AG08395 (cell line): ENCODE measurements at places on chromosomes 13 and 19.

DNA sequence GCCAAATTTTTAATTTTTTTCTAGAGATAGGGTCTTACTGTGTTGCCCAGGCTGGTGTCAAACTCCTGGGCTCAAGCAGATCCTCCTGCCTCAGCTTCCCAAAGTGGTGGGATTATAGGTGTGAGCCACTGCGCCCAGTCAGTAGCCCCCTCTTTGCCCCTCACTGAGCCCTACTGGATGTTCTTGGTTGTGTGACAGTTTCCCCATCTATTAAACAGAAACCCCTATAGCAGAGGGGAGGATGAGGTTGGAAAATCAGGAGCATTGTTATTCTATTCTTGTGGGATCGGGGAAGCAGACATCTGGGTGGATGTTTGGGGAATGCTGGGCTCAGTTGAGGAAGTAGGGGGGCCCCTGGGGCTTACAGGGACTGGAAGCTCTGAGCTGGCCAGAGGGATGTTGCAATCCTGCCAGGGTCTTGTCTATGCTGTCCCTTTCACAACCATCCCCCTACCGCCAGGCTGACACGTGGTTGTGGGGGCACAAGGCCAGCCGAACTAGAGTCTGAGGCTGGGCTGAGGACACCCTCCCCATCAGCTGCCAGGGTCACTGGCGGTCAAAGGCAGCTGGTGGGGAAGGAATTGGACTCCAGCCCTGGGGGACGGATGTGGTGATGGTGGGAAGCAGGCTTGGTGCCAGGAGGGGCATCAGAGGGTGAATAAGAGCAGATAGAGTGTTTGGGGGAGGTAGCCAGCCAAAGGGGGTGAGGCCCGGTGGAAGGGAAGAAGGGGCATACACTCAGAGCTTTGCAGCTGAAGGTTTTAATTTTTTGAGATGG, 10.9 kb downstream of the APOC1 start:
- DNase-seq = peak; percentile 56

DNA sequence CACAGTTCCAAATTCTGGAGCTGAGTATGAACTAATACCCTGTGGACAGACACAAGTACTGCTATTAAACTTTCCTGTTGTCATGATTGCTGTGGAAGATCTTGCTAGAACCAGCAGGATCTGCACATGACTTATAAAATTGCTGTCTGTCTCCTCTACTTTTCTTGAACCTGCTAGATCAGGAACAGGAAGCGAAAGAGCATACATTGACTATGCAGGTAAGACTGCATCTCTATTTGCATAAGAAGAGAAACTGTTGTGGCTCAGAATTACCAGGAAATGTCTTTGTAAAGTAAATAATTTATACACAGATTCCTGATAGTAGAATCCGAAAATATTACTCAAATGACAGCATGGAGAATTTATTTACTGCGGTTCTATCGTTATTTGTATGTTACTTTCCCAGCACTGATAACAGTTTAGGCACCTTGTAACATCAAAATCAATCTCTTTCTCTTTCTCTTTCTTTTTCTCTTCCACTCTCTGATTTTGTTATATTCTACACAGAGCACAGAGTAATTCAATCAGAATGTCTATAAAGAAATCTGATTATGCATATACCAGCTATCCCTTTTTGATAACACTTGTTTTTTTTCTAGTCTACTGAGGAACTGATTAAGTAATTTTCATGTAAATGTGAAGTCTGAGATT, 226.5 kb downstream of the MYO16 start:
- no peak for DNase-seq

- peak; percentile 1 for DNase-seq
Observed at GRCh38 chr13:64688893-64689677, 2541.1 kb downstream of the PCDH9 start.

DNA sequence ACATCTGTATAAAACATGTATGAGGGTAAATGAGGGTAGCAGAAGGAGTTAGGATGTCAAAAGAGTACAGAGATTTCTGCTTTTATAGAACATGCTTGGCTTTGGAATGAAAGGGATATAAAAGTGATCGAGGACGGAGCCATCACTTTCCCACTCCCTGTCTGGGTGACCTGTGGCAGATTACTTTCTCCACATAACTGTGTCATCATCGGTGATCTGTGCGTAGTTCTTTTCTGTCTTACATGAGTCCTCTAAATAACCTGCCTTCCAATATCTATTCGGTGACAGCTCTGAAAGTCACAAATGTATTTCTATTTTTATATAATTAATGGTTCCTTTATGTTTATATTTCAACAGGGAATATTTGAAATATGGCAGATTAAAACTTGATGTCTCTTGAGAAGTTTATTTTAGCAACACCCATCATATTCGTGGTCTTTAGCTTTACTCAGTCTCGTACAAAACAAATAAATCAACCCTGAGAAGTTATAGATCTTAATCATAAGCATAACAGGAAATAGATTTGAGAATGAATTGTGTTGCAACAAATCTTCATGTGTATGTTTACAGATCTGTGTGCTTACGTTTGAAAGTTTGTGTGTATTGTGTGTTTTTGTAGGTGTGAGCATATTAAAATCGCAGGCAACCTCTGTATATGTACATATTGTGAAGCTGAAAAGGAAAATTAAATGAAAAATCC, 1094.3 kb downstream of the EFNB2 start:
- no peak for DNase-seq

DNA sequence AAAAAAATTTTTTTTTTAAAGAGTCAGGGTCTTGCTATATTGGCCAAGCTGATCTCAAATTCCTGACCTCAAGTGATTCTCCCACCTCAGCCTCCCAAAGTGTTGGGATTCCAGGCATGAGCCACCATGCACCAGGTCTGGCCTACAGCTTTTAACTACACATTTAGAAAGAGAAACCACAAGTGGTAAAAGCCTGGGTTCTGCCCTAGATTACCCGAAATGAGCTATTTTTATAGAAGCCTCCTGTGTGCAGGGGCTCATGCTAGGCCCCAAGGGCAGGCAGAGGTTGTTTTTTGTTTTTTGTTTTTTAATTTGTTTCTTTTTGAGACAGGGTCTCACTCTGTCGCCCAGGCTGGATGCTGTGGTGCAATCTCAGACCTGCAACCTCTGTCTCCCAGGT, 14.0 kb upstream of the MYADM start:
- no peak for DNase-seq

DNA sequence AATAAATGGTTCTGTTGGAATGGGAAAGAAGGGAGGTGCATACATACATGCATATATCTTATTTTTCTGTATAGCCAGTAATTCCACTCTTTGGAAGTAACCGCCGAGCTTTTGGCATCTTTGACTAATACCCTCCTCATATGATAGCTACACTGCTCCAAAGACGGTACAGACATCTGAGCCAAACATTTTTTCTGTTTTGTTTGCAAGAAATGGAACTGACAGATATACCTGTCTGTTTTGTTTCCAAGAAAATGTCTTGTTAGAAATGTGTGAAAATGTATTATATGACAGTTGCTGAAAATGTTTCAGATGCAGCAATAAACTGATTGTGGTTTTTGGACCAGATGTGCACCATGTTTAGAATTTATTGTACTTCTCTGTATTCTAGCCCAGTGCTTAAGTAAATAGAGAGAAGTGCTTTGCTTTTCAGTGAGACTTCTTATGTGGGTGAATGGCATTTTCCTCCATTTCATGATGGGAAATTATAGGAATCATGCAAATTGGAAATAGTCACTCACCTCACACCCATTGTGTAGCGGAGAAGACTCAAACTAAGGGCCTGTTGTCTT, 396.9 kb downstream of the KCNRG start:
- DNase-seq = no peak

DNA sequence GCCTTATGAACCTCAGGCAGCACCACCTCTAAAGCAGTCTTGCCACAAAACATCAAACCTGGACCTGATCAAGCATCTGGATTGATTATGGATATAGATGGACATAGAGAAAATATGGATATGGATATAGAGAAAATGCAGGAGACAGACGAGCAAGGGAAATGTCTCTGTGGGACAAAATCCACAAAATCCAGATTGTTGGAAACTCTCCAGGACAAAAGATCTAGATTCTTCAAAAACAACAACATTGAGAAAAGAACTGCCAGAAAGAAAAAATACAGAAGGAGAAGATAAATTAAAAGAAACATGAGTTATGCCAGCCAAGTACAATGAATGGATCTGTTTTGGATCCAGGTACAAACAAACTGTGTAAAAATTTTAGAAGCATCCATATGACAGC, 1176.5 kb downstream of the UQCRFS1 start:
- DNase-seq = no peak

GRCh38 chr19:19319732-19320360, 463 bp downstream of the SUGP1 start:
- no peak for DNase-seq

DNA sequence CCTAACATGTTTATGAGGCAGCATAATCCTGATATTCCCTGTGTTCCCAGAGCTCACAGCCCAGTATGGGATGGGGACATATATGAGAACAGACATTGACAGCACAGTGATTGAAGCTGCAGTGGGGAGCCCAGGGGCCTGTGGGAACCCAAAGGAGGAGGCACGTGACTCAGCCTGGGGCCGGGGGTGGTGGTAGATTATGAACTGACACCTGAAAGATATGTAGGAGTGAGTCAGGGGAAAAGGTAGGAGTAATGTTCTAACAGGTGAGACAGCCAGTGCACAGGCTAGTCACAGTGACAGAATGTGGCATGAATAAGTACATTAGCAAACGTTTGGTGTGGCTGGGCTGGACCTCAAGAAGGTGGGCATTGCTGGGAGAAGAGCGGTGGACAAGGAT, 29.0 kb downstream of the CKM start:
- DNase-seq = no peak

DNA sequence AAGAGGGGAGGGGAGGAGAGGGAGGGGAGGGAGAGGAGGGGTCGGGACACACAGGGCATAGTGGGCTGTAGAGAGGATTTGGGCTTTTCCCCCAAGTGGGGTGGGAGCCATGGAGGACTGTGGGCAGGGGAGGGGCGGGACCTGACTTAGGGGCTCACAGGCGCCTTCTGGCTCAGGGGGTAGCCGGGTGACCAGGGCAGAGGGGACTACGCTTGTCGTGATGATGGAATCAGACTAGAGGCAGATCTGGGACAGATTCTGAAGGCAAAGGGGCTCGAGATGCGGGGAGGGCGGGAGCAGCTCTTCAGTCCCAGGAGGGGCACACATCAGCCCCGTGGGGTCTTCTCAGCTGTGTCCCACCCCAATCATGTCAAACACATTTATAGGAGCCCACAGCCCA, 13.5 kb downstream of the NDUFA11 start:
- no peak for DNase-seq

- DNase-seq = no peak
Observed at GRCh38 chr19:42092350-42092749, 16.4 kb downstream of the ZNF574 start.

- DNase-seq = no peak
Observed at GRCh38 chr19:17404621-17405249, 695 bp downstream of the BST2 start.

DNA sequence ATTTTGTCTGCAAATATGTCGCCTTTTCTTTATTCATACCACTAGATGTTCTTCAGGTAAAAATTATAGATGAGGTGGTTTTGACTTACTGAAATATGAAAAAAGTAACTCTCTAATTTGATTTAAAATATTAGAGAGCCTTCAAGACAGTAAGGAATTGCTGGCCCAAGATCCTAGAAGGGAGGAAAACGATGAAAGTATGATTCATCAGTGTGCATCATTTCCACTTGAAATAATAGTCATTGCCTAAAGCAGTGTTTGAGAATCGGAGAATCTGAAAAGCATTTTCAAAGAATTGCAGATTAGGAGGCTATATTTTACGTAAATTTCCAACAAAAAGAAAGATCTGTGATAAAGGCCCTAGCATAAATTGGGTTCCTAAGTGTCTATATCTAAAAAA, 1707.9 kb upstream of the PRR20A start:
- DNase-seq = no peak
